ENCODE measurements at places on chromosomes 5 and 9.

GRCh38 chr5:172490514-172491461 lies 36.5 kb upstream of the SH3PXD2B start:
- DNase-seq: no peak

- DNase-seq: no peak
Measured at GRCh38 chr9:100589582-100589981, 11.7 kb downstream of the CAVIN4 start.

- no peak for DNase-seq
Measured at GRCh38 chr5:1770443-1770802, 29.2 kb downstream of the MRPL36 start.

DNA sequence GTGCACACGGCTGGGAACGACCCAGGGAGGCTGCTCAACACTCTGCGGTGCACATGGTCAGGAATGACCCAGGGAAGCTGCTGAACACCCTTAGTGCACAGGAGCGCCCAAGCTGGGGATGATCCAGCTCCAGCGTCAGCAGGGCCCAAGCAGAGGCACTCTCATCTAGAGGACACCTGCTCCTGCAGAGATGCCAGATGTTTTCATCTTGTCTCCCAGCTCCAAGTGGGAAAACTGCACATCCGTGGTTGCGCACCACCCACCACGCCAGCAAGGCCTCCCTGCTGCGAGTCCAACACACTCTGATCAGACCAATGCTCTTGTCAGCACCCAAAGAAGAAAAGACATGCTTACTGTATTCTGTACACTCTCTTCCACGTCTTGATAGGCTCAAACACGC lies 34.1 kb downstream of the UBE2QL1 start:
- DNase-seq: no peak

GRCh38 chr5:130884023-130884422 lies 281.0 kb downstream of the HINT1 start:
- no peak for DNase-seq

DNA sequence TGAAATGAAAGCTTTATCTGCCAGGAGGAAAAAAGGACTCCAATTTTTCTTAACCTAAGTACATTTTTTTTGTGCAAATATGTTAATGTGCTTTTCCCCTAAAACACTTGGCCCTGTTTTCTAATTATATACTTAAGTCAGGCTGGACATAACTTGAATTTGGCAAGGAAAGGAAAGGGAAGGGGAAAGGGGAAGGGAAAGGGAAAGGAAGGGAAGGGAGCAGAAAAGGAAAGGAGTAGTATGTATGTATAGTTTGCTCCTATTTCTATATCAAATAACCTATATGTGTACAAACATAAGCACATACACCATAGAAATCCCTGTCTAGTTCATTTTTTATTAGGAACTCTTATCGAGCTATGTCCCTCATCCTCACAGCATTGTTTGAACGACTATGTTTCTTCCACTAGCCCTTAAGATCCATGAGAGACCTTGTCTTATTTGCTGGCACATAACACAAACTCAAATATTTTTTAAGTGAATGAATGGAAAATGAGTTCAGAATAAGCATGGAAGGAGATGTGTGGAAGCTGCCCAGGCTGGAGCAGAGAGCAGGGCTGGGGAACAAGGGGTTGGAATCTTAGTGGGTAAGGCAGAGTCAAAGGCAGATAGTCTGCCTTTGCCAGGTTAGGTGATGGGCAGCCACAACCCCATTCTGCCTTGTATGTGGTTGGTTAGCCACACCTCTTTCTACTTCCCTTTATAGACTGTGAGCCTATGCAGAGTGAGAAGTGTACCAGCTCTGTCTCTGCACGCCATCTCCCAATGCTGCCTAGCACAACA lies 70.0 kb downstream of the KLHL3 start:
- no peak for DNase-seq

DNA sequence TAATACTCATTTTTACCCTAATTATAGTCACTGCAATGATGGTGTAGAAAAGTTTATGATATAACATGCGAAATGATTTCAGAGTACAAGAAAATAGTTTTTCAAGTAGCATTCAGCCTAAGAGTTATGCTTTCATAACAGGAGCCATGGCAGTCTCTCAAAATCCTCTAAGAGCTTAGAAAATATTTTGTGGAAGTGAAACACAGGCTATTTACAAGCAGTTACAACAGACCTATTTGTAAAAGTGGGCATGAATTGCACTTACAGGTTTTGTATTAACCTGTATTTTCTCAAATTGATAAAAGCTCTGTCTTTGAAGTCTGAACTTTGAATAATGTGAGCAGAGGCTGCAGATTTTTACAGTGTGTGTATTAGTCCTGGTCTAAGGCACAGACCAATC lies 523.3 kb downstream of the LRRC70 start:
- no peak for DNase-seq

DNA sequence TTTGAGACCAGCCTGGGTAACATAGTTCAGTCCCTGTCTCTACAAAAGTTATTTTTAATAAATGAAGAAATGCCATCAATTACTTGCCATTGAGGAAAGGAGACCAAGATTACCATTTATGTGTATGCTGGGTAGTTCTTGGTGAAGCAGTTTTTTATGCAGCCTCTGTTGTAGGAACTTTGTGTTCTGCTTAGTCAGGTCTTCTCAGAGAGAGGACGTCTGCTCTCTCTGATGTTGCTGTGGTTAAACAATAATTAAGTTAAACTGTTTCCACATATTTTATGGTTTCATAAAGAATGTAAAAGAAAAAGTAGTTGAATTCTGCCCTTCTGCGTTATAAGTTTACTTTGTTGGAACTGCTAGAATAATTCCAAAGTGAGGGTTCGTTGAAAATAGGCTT lies 210.5 kb downstream of the KDM4C start:
- no peak for DNase-seq

DNA sequence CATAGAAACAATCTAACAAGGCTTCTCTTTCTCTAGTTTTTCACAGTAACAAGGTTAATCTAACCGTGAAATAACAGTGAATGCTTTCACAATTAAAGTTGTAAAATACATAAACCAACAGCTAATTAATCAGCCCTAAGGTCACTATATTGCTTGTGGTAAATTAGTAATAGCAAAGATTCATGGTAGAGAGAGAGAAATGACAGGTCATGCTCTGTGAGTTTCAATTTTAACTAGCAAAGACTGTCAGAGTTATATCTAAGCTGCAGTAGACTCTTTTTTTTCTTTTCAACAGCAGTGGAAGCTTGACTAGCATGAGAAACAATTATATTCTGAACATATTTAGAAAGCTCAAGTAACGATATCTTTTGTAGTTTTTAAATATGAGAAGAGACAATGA lies 1068.0 kb downstream of the MAT2B start:
- no peak for DNase-seq

DNA sequence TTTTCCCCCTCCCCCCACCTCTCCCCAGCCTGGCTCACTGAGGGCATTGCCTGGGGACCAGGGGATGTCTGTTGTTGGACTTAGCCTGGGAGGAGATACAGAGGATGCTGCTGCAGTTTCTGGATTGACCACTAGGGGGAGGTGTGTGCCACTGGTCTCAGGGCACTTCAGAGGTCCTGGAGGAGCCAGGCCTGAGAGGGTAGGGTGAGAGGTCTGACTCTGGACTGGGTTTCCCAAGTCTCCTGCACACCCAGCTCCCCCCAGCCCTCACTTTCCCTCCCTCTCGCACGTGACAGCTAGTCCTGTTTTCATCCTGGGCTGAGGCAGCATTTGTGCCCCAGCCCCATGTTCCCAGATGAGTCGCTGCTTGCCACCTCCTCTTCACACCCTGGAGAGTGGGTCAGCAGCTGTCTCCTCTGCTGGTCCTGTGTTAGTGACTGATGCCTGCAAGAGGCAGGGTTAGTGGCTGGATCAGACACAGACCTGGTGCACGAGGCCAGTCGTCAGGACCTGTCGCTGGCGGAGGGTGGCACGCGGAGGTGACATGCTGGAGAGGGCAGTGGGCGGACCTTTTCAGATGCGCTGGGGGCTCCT lies 4.4 kb downstream of the IL3 start:
- peak; percentile 55 for DNase-seq

DNA sequence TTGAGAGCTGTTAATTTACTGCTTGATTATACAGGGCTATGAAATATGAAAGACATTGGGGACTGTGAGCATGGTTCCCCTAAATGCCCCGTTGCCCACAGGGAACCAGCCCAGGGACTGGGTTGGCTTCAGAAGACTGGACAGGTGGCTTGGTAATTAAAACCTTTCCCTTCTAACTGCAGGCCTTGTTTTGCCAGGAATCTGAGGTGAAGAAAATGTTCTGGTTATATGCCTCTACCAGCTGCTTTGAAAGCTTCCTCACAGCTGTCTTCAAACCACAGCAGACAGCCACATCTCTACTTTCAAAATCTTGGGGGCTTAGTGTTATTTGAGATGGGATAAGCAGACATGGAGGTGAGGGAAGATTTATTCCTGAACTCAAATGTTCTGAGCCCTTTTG lies 153.3 kb upstream of the SPRY4 start:
- no peak for DNase-seq

- DNase-seq: no peak
Measured at GRCh38 chr5:135055396-135055795, 21.4 kb upstream of the PITX1 start.

DNA sequence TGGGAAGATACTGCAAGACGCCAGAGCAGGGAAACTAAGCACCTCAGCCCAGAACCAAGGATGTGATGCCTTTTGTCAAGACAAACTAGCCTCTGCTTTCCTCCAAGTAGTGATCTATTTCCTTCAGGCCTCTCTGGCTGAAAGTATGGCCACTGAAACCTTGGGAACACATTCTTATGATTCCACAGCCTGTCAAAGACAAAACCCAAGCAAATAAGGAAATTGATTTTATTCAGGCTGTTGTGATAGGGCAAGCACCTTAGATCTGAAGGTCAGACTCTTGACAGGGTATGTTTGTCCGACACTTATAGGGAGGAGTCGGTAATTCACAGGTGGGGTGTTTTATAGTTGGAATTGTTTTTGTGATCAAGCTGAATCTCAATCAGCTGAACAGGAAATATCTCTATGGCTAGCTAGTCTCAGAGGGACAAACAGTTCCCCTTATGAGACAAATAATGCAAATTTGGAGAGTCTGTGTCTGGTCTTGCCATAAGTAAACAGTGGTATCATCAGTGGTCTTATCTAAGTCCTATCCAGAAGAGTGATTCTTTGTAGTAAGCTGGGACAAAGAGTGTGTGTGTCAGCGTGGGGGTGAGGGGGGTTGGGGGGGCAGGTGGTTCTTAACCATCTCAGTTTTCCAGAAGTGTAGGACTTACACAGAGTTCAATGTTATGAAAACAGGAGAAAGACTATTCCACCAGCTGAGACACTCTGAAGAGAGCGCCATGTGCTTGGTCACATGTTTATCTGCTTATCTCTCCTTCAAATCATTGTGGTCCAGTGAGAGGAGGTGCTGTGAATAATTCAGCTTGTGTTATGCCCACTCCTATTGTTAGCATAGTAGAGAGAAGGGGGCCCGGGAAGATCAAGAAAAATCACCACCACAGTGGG lies 6.7 kb upstream of the ZCCHC10 start:
- DNase-seq: no peak

GRCh38 chr9:21967169-21967568 lies 27.0 kb downstream of the CDKN2A start:
- no peak for DNase-seq

DNA sequence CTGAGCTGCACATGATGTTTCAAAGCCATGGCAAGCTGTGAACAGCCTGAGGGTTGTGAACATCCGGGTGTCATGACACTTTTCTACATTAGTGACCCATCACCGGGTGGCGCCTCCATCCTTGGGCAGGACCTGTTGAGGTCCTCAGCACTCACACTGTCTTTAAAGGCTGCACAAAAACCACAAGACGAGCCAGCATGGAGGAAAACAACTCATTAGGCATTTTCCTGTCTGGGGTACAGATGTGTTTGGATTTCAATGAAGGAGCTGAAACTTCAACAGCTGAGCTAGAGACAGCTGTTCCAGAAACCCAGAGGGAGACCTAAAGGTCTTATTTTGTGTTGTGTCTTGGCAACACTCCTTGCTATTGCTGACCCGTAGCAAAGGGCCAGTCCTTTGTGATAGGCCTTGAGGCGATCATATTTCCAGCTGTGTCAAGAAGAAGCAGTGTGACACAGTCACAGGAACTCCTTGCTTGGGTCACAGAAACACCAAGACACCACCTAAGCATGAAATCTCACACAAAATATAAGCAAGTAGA lies 151.8 kb upstream of the VLDLR start:
- DNase-seq: no peak

GRCh38 chr5:108818613-108819272 lies 71.0 kb downstream of the FER start:
- no peak for DNase-seq

DNA sequence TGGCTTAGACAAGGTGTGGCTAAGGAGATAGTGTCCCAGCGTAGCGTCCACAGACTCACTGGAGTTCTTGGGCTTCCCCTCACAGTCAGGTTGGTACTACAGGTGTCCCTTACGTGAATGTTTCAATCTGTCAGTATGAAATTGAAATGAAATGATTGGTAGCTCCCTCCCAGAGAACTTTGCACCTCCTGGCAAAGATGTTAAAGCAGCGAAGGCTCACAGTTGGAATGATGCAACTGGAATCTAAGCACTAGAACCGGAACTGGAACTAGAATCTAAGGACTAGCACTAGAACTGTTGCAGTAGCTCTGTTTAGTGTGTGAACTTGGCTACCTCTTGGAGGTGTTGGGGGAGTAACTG lies 1.1 kb downstream of the SLC31A1 start:
- no peak for DNase-seq

DNA sequence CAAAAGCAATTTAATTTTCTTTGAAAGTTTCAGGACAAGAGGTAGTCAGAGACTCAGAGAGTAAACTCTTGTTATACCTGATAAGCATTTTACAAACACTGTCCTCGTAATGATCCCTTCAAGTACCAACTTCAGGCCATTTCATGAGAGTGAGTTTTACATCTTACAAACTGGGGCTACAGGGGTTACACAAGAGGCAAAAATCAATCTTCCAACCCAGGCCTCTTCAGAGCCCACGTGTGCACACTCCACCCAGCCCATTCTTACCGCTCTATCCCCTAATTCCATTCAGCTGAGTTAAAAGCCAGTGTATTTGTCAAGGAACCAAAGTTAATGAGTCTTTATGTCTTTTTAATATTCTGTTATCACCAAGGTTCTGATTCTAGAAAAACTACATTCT lies 46.5 kb downstream of the PSMB7 start:
- DNase-seq: no peak

- no peak for DNase-seq
Measured at GRCh38 chr5:95454536-95454935, 63.4 kb downstream of the FAM81B start.

GRCh38 chr5:78805474-78806124 lies 157.0 kb upstream of the LHFPL2 start:
- no peak for DNase-seq

DNA sequence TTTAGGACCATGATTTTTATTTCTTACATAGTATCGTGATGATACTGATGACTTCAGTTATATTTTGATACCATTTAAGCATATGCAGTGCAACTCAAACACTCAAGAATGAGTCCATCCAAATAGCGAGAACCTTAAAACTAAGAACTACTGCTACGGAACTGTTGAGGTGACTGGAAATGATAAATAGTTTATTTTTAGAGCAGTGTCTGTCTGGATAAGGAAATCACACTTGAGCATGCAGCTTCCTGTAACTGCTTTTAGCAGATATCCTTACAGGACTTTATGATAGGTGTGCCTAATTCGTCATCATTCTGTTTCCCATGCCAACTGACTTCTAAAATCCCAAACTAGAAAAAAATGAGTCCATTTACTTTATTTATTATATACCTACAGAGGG lies 85.5 kb downstream of the ADGRV1 start:
- peak; percentile 18 for DNase-seq

Measured in bone marrow (tissue), 2 donors.